Activated T-cell treated with anti-CD3 and anti-CD28 coated beads, Interleukin-2, amount 50 U/mL, for 48 hours (primary cell): ENCODE measurements at places on chromosomes 12 and 14.

- DNase-seq: no peak
Measured at GRCh38 chr12:1469070-1469469, 125.3 kb downstream of the FBXL14 start.

DNA sequence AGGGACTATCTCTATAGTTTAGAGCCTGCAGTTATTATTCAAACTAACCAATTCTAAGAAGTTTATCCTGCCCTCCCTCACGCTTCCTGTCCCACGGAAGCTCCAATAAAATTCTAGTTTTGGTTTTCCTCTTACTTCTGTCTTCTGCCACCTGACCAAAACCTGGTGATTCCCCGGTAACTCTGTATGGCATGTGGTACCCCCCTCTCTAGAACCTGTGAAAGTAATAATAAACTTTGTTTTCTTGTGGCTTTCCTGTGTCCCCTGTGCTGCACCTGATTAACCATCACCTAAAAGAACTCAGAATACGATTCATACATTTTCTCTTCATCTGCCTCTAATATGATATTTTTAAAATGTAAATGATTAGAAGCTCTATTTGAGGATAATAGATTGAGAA is 379.8 kb downstream of the APAF1 start:
- DNase-seq: no peak

- no peak for DNase-seq
Measured at GRCh38 chr14:71606064-71606463, 326.2 kb upstream of the RGS6 start.

- no peak for DNase-seq
Measured at GRCh38 chr12:98211909-98212695, 303.3 kb upstream of the TMPO start.

- DNase-seq: no peak
Measured at GRCh38 chr12:117100251-117100650, 1.0 kb upstream of the TESC start.

- DNase-seq: no peak
Measured at GRCh38 chr12:45731190-45731775, 1.8 kb downstream of the ARID2 start.

- DNase-seq: peak; percentile 66
Measured at GRCh38 chr14:54814076-54814475, 88.5 kb downstream of the GCH1 start.

- no peak for DNase-seq
Measured at GRCh38 chr12:113244478-113244958, 23.3 kb downstream of the TPCN1 start.

- no peak for DNase-seq
Measured at GRCh38 chr14:88746052-88746451, 46.7 kb downstream of the EML5 start.

DNA sequence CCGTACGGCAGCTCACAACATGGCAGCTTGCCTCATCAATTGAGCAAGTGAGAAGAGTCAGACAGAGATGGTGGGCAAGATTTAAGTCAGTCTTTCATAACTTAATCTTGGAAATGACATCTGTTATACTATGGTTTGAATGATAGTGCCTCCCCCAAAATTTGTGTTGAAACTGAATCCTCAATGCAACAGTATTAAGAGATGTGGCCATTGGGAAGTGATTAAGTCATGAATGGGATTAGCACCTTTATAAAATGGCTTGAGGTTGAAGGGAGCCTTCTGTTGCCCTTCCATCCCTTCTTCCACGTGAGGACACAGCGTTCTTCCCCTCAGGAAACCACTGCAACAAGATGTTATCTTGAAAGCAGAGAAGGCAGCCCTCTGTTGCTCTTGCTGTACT is 124.2 kb downstream of the C12orf75 start:
- no peak for DNase-seq

GRCh38 chr14:23101213-23101970 is 3.4 kb downstream of the CIROP start:
- no peak for DNase-seq

- DNase-seq: no peak
Measured at GRCh38 chr12:104010121-104010520, 39.9 kb downstream of the GLT8D2 start.

GRCh38 chr14:70882776-70883492 is 24.3 kb upstream of the PCNX1 start:
- DNase-seq: peak; percentile 38

GRCh38 chr12:5716976-5717375 is 228.1 kb downstream of the ANO2 start:
- no peak for DNase-seq

GRCh38 chr12:14853961-14854360 is 10.6 kb upstream of the ART4 start:
- DNase-seq: no peak

DNA sequence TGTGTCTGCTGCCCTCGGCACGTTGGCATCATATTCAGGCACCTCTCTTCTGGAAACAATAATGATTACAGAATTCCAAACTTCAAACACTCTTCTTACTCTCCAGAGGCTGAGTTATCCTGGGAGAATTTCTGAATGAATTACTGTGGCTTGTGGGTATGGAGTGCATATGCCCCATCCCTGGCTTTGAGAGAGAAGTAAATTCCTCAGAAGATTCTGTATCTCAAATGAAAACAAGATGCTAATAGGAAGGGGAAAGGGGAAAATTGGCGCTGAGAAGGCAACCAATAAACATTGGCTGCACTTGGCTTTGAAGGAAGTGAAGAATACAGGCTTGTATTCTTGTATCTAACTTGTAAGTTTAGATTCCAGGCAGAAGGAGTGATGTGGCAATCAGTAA is 132.0 kb upstream of the NOVA1 start:
- no peak for DNase-seq

- DNase-seq: no peak
Measured at GRCh38 chr12:52439420-52439819, 5.2 kb upstream of the KRT75 start.

GRCh38 chr14:32662211-32662610 is 276.5 kb upstream of the NPAS3 start:
- no peak for DNase-seq

DNA sequence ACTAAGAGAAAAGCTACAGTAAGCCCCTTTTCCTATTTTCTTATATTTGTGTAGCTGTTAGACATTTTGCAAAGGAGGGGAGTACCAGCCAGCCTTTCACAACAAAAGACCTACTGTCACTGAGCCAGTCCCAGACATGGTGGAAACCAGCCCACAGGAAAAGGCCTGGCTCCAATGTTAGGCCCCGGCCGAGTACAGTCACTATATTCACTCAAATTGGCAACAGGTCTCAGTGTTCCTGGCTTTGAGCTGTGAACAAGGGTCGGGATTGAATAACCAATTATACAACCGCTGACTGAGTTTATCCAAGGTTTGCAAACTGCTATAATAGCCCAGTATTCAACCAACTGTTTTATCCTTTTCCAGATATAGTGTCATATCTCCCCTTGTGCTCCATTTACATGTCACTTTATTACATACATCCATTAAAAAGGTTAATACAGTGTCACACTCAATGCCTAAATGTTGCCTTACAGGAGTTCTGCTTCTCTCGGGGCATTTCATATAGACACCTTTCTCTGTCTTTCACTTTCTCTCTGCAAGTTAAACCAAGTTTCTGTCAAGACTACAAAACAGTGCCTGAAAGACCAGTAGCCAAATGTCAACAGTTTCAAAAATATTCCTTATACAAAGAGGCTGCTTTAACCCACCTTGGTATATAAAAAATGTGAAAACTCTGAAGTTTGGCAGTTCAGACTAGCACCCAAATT is 178.1 kb downstream of the SOX5 start:
- DNase-seq: no peak

DNA sequence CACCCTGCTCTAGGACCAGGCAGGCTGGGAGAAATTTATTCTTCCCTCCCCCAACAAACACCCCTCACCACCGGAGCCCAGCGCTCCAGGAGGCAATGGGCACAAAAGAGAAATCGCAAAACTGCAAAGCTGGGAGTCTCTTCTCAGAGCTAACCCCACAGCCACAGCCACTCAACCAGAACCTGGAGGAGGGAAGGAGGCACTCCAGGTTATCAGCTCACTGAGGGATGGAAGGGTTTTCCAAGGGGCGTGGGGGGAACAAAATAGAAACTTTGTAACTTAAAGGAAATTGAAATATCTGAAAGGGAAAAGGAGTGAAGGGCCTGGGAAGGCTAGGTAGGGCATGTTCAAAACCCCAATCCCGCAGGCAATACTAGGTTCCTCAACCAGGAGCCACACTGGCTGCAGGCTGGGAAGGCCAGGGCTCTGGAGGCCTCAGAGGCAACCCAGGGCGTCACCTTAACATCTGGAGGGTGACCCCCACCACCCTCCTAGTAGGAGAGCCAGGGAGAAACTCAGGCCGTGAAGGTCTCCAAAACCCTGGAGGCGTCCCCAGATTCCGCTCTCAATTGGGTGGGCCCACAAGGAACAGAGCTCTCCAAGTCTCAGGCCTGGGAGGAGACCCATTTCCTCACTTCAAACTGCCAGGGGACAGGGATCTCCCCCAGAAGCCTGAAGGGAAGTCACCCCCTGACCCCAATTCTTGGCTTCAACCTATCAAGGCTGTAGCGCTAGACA is 3.2 kb downstream of the KDM2B start:
- DNase-seq: no peak

DNA sequence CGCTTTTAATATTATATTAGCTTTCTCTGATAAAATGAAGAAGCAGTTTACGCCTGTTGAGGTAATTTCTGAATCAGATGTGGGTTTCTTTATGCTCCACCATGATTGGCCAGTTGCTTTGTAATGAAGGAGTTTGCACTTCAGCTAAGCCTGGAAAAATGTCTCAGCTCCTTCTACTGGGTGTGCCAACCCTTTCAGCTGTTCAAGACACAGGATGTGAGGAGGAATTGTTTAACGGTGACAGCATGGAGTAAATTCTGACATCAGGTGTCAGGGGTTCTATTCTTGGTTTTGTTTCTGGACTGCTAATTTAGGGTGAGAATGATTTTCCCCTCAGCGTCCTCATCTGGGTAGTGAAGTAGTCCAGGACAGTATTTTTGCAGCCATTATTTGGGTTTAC is 43.5 kb downstream of the FLRT2 start:
- no peak for DNase-seq

GRCh38 chr14:99524091-99524661 is 43.0 kb downstream of the CCNK start:
- DNase-seq: no peak

- no peak for DNase-seq
Measured at GRCh38 chr14:105152794-105153241, 15.8 kb downstream of the JAG2 start.

DNA sequence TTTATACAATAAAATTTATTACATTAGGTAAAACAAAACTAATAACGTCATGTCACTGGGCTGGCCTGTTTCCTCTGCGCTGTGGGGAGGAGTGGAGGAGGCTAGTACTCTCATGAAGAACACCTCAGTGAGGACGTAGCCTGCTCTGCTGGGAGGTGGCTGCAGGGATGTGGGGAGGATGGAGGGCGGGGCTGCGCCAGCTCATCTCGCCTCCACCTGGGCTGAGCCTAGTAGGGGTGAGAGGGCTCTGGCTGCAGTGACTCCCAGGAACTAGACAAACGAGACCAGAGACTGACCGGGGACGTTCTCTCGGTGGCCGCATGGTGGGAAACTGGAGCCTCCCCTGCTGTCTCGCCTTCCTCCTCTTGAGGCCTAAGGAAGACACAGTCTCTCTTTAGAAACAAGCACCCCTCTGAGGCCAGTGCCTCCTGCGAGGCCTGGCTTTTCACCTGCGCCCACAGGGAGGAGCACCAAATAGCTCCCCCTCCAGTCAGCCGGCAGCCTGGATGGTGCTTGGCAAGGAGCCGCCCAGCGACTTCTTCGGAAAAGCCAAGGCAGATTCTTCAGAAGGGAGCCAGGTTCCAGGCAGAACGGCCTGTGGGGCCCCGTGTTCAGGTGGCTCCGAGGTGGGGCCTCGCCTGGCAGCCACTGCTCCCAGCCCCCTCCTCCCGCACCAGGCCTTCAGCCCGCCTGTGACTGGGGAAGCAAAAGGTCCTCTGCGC is 62.4 kb downstream of the PLEKHG3 start:
- DNase-seq: no peak

DNA sequence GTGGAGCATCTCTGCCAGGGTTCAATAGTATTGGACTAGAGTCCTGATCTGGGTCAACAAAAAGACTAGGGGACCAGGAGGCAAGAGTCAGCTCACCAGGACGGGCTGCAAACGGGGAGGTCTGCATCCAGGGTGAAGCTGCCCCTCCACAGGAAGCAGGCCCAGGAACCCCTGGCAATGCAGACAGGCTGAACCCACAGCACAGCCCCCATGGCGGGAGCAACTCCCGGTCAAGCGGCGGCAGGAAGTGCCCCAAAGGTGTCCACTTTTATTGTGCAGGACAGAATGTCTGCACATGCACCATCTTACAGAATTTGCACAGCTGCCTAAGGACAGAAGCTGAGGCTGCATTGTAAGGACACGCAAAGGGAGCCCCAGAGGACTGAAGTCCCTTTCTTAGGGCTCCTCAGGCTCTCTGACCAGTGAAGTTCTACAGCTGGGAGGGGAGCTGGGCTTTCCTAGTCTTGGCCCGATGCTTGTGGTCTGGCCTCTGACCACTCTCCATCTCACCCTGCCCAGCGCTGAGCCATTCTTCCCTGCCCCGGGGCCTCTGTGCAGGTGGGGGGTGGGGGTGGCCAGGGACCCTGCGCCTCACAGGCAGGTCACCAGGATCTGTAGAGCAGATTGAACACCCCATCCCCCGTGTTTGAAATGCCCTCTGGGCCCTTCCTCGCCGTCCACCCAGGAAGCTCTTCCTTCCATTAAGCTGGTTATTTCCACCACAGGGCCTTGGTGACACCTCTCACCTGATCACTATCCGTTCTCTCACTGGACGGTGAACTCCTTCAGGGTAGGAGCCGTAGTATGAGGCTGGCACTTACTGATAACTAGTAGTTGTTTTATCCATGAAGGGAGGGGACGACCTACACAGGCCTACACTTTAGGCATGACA is 75.9 kb downstream of the NINJ2 start:
- no peak for DNase-seq

DNA sequence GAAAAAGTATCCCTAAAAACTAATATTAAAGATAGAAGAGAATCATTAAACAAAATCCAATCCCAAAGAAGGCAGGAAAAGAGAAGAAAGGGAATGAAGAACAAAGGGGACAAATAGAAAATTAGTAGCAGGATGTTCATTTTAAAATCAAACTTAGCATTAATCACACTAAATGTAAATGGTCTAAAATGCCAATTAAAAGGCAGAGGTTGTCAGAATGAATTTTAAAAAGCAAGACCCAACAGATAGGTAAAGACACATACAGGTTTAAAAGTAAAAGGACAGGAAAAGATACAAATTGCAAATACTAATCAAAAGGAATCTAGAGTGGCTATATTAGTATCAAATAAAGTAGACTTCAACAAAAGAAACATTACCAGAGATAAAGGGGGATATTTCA is 12.5 kb downstream of the DDHD1 start:
- DNase-seq: no peak

DNA sequence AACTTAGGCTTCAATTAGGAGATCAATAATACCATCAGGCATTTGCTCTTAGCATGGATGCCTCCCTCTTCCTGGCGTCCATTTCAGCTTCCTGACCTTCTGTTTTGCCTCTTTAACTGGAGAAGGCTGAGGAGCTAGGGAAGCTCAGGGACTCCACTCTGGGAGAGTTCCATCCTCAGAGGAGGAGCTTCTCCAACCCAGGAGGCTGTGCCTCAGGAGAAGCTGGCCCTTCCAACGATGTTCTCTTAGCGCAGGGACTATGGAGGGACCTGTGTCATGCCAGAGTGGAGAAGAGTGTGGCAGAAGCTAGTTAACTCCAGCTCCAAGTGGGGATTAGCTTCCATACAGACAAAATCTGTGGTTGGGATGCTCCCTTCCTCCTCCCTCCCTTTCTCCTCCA is 58.0 kb downstream of the KCNA5 start:
- DNase-seq: no peak

GRCh38 chr14:104534036-104534435 is 45.5 kb upstream of the C14orf180 start:
- DNase-seq: no peak
